ENCODE measurements at places on chromosomes 3 and 15.

- no peak for DNase-seq
Observed at GRCh38 chr15:36175741-36176291, 403.6 kb upstream of the CDIN1 start.

DNA sequence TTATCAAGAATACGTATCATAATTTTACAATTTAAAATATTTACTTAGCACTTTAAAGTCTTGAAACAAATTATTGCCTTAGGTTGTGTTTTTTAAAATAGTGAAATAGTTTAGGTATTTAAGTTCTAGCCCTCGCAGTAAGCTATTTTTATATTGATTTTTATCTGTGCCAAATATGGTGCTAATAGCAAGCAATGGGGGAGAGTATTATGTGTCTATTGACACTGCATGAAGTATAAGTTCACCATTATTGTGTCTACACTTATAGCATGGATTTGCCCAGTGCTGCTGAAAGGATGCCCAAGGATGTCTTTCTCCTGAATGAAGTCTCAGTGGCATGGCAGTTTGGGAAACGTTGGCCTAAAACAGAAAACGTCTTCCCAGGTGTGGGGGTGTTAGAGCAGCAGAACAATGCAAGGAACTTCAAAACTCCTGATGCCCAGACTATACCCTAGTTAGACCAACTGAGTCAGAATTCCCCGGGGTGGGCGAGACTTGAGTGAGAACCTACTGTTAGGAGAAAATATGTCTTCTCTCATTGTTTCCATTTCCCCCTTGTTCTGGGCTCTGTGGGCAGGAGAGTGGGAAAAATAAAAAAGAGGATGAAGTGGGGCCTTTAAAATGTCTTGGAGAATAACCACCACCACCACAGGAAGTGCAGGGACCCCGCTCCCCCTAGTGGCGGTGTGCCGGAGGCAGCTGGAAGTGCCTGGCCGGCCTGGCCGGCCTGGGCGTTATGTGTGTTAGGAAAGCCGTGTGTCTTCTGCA is 104.2 kb upstream of the SLC7A14 start:
- DNase-seq, result peak; percentile 54

- no peak for DNase-seq
Observed at GRCh38 chr3:10655105-10655504, 149.7 kb upstream of the ATP2B2 start.

- DNase-seq, result no peak
Observed at GRCh38 chr3:163175970-163176369, 1679.4 kb downstream of the OTOL1 start.

GRCh38 chr3:111738238-111738637 is 120.8 kb upstream of the PHLDB2 start:
- DNase-seq, result no peak

GRCh38 chr15:39338251-39338650 is 242.6 kb upstream of the THBS1 start:
- DNase-seq, result no peak

- DNase-seq, result no peak
Observed at GRCh38 chr15:70584838-70585706, 178.3 kb downstream of the UACA start.

DNA sequence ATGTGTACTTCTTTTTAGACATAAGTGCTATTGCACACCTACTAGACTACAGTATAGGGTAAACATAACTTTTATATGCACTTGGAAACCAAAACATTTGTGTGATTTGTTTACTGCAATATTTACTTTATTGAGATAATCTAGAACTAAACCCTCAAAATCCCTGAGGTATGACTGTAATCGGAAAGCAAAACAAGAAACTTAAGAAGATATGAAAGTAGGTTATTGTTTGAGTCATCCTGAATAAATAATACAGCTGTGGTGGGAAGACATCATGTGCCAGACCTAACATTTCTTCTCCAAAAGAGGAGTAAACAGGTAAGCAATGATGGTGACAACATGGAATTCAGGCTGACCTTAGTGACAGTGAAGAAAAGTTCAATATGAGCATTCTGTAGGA is 765.5 kb downstream of the OTOL1 start:
- DNase-seq, result no peak

- no peak for DNase-seq
Observed at GRCh38 chr15:31350771-31351170, 24.1 kb downstream of the KLF13 start.

GRCh38 chr3:10361375-10361774 is 40.5 kb upstream of the SEC13 start:
- DNase-seq, result no peak

GRCh38 chr15:38460543-38460942 is 6.6 kb downstream of the FAM98B start:
- DNase-seq, result no peak

- DNase-seq, result no peak
Observed at GRCh38 chr3:34419801-34420200, 621.4 kb downstream of the PDCD6IP start.

DNA sequence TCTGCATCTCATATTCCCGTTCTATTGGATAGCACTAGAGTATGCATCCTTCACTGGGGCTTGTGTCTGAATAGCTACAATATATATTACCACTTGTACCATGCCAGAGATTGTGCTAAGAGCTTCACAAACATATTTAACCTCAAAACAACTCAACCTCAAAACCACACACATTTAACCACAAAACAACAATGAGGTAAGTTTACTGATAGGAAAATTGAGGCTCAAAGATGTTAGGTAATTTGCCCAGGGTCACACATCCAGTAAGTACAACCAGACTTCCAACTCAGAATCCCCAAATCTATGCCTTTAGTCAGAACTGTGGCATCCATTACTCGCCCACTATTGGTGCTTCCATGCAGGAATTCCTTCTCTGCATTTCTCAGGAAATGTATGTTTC is 220.0 kb downstream of the FAM43A start:
- no peak for DNase-seq

DNA sequence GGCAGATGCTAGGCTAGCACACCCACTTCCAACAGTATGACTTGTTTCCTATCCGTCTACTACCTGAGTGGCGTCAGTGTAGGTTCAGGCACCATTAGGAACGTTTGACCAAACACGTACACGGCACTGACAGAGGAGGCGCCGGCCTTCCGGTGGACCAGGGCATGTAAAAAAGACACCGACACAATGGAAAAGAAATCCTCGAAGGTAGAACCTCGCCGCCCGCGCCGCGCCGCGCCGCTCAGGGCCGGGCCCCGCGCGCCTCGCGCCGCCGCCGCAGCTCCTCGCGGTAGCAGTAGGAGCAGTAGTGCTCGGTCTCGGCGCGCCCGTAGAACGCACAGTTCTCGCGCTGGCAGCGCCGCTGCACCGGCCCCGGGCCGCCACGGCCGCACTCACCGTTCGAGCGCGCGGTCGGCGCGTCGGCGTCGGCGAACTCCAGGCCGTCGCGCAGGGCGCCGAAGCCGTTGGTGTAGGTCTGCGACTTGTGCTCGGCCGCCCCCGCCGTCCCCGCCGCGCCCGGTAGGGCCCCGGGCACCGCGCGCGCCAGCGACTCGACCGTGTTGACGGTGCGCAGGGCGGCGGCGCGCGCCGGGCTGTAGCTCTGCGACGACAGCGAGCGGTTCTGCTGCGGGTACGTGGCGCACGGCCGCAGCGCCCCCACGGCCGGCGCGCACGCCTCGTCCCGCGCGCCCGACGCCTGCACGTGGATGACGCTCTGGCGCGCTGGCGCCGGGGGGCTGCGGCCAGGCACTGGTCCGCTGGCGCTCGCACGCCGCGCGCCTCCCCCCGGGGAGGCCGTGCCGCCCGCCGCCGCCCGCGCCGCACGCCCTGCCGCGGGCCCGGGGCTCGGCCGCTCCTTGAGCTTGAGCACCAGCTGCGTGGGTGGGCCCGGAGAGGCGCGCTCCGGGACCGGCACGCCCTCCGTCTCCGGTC is 156.7 kb downstream of the KLF13 start:
- peak; percentile 64 for DNase-seq

DNA sequence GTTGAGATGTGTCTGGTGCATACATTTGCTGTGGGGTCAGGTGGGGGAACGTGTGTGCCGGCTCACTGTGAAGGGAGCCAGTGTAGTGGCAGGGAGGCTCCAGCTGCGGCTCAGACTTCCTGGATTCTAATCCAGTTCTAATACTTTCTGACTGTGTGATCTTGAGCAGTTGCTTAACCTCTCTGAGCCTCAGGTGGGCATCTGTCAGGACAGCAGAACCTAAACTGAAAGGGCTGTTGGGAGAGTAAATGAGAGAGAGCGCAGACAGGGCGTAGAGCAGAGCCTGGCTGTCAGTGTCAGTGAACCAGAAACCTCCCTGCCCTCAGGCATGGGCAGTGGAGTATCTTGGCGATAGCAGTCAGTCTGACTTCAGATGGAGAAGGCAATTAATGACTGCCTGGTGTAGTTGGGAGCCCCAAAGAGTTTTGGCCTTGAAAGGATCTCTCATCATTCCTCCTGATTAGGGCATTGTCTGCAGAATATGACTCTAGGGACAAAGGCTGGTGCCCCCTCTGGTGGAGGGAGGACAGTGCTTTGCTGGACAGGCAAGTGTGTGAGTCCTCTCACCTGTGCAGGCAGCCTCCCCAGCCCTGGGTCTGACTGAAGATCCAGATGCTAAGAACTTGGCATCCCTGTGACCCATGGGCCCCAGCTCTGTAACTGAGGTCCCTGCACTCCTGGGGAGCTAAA is 9.6 kb downstream of the KBTBD13 start:
- DNase-seq, result peak; percentile 61

GRCh38 chr3:137770835-137771399 is 6.8 kb downstream of the SOX14 start:
- DNase-seq, result no peak

DNA sequence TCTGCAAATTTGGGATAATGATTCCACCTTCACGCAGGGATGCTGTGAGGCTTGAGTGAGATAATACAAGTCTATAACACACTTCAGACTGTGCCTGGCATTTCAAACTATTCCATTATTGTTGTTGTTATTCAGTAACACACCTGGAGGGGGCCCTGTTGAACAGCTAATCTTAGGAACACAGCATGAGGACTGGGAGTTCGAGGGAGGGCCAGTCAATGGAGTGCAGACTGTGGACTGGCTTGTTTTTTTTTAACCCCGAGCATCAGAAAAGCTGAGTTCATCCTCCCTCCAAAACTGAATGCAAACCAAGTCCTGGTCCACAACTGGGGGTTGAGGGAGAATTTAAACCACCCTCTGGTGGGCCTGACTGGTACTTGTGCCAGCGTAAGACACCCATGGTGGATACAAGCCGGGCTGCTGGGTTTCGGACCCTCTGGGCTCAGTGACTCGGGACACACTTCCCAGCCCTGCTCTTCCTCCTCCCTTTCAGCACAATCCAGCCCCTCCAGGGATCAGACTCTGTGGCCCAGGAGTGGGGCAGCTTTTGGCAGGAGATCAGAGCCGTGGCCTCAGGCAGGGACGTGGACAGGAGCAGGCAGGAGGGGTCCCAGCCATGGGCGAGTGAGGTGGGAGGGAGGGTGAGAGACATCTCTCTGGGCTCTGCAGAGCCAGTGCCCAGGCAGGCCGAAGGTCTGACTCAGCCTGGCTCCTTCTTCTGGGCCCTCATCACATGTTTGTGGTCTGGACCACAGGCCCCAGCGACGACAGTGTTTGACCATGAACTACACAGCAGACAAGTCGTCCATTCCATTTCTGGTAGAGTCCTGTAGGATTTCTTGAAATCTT is 36.3 kb upstream of the MEX3B start:
- DNase-seq, result no peak

DNA sequence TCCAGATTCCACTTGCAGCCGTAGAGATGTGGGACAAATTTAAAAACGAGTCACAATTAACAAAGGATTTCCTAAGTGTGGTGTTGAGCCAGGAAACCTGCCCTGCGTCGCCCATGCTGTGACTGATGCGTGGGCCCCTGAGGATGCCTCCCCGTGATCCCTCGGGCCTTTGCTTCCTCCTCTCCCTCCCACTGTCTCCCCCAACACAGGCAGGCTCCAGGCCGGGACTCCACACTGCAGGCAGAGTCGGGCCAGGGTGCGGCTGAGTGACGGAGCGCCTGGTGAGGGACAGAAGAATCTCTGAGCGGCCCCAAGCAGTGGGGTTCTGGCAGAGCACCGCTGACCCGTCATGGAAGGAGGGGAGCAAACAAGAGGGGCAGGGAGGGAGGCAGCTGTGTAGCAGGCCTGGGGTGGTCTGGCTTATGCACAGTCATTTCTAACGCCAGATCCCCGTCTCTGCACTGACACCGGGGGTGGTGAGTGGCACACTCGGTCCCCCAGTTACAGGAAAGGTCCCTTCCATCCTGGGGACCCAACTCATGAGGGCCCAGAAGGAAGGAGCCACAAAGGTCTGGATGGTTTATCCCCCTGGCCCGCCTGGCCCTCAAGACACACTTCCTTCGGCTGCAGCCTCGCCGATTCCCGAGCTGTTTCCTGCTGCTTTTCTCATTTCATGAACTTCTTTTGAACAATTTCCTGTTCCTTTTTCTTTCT is 91.0 kb downstream of the XXYLT1 start:
- DNase-seq, result peak; percentile 28

DNA sequence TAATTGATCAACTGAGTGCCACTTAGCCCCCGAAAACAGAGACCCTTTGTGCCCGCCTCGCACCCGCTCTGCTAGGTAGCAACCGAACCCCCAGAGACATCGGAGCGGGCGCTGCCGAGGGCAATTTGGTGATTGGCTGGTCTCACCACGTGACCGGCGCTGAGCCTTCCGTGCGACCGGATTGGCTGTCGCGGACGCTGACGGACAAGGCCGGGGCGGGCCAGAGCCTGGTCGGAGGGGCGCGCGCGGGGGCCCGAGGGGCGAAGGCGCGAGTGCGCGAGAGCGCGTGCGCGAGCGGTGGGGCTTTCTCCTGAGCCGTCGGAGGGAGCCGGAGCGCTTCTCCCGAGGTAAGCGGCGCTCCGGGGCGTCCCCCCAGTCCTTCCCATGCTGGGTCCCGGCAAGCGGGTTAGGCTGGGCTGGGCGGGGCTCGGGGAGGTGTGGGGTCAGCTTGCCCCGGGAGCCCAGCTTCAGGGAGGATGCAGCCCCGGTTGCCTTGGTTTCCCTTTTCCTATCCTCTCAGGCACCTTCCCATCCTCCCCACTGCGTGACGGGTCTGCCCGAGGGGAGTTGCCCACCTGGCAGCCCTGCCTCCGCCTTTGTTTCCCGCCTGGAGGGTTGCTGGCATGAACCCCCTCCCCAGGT is at the start of gene TMEM108:
Gene TMEM108 (plus strand): TSS at position 303 of the 642 bp plus-strand sequence.
- peak; percentile 26 for DNase-seq

- no peak for DNase-seq
Observed at GRCh38 chr3:113948015-113948917, 453 bp downstream of the ZDHHC23 start.

DNA sequence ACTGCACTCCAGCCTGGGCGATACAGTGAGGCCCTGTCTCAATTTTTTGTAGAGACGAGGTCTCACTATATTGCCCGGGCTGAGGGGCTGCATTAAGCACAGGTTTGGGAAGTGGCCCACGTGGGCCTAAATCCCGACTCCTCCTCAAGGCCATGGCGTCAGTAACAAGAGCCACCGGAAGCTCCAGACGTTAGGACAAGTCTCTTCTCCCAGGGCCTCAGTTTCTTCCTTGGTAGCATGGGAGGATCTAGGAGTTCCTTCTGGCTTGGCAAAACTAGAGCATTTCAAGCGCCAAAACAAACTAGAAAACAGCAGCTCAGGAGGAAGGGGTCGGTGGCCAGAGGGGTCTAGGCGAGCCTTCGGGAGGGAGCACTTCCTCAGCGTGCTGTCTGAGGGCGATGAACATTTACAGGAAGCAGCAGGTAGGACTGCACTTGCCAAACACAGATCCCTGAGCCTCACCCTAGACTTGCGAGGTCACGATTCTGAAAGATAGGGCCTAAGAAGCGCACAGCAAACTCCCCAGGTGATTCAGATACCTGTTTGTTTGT is 536 bp downstream of the SNAPC5 start:
- peak; percentile 41 for DNase-seq

GRCh38 chr15:88395872-88396781 is 71.1 kb downstream of the MRPL46 start:
- DNase-seq, result no peak
